ENCODE measurements at places on chromosomes 7 and 10.

- DNase-seq, result no peak
These were observed 46.4 kb downstream of the ABCB5 start for GRCh38 chr7:20661884-20662283.

- no peak for DNase-seq
These were observed 4.1 kb downstream of the XPNPEP1 start for GRCh38 chr10:109919220-109919619.

GRCh38 chr10:14751921-14752320 lies 22.8 kb downstream of the FAM107B start:
- peak; percentile 7 for DNase-seq

GRCh38 chr10:69344591-69345252 lies 66.4 kb downstream of the HK1 start:
- DNase-seq, result no peak

DNA sequence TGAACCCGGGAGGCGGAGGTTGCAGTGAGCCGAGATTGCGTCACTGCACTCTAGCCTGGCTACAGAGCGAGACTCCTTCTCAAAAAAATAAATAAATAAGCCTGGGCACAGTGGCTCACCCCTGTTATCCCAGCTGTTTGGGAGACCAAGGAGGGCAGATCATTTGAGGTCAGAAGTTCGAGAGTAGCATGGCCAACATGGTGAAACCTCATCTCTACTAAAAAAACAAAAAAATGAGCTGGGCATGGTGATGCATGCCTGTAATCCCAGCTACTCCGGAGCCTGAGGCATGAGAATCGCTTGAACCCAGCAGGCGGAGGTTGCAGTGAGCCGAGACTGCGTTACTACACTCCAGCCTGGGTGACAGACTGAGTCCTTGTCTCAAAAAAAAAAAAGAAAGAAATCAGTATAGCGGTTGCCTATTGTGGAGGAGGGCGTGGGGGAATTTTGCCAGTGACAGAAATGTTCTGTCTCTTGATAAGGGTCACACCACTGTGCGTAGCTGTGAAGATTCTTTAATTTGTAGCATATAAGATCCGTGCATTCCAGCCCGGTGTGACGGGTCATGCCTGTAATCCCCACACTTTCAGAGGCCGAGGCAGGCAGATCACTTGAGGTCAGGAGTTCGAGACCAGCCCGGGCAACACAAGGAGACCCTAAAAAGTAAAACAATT lies 17.9 kb upstream of the EIF3B start:
- no peak for DNase-seq

GRCh38 chr10:24427678-24428409 lies 218.9 kb downstream of the KIAA1217 start:
- DNase-seq, result peak; percentile 37

DNA sequence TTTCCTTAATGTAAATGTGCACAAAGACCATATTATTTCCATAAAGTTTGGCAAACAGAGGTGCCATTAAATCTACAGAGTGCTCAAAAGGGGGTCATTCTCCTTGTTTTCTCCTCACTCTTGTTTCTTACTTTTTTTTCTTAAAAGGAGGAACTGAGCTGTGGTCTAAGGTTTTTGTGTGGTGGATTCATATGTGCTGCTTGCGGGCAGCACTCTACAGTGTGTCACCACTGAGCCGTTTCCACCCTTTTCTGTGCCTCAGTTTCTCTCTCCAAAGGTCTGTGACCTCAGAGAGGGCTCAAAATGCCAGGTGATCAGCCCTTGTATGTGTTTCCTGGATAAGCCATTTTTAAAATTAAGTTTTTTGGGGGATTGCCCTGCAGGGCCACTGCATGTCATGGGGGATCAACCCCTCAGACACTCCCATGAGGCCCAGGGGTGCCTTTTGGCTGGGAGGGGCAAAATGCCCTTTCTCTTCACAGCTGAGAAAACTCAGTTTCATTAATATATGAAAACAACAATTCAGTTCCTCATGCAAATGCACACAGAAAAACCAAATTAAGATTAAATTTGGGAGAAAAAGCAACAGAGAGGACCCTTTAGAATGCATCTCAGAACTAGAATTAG lies 56.9 kb upstream of the VOPP1 start:
- DNase-seq, result no peak

DNA sequence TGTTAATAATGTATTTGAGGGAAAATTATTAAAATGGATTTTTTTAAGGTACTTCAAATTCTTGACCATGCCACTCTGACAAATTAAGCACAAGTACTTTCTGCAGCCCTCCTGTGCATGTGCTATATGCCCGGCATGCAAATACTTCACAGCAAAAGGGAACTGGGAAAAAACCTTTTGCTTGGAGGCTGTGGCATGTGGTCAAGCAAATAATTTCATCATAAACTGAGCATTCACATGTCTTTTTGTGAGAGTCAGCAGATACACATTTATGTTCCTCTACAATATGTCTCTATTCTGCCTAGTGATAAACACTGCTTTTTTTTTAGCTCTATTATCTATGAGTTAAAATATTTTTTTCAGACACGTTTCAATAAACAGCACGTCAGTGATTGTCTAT lies 53.7 kb upstream of the SEMA3A start:
- no peak for DNase-seq

- DNase-seq, result no peak
These were observed 143.2 kb downstream of the USP6NL start for GRCh38 chr10:11468126-11468742.

DNA sequence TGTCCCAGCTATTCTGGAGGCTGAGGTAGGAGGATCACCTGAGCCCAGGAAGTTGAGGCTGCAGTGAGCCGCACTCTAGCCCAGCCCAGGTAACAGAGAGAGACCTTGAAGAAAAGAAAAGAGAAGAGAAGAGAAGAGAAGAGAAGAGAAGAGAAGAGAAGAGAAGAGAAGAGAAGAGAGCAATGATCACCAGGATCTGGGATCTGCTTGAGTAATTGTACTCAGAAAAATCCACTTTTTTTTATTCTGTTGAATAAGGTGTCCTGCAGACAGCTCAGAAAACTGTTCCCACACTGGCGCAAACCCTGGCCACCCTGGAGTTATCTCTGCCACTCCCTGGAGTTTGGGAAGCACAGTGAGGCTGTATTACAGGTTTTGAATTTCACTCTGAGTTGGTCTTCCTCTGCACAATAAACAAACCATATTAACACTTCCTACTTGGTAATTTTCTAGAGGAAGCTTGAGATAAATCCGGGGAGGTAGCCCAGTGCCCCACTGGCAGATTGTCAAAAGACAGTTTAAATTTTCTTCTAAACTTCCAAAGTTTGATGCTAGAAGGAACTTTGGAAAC lies 9.6 kb upstream of the OAT start:
- DNase-seq, result no peak

DNA sequence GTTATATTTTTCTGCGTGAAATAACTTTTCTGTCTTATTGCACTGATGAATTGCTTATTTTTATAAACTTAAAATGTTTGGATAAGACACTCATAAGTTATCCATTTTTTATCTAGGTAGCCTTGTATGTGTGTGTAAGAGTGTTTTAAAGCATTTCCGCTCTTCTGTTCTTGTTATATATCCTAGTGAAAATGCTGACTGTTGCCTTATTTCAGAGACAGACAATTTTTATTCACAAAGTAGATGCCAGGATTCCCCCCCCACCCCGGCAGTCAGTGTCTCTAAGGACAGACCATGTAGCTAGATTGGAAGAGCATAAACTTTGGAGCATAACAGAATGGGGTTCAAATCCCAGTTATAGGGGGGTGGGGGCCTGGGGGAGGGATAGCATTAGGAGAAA lies 1.6 kb downstream of the SMC3 start:
- DNase-seq, result no peak

- DNase-seq, result no peak
These were observed 130.5 kb downstream of the LHPP start for GRCh38 chr10:124592101-124592500.

GRCh38 chr10:68543004-68543918 lies 15.9 kb upstream of the SLC25A16 start:
- DNase-seq, result peak; percentile 41

DNA sequence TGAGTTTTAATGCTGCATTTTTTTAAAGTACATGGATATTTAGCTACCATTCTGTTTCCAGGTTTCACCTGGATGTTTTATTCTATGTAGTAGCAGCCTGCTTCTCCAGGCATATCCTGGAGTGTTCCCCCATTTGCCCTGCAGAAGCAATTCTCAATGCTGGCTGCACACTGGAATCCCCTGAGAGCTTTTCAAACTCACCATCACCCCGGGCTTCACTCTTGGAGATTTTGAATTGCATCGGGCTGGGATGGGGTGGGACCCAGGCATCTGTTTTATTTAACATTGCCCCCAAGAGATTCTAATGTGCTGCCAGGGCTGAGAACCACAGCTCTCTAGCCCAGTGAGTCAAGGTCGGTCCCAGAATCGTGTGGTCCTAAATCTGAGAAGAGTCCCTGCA lies 113.2 kb upstream of the MACROH2A2 start:
- no peak for DNase-seq

GRCh38 chr7:154427533-154427932 lies 375.3 kb downstream of the DPP6 start:
- no peak for DNase-seq

DNA sequence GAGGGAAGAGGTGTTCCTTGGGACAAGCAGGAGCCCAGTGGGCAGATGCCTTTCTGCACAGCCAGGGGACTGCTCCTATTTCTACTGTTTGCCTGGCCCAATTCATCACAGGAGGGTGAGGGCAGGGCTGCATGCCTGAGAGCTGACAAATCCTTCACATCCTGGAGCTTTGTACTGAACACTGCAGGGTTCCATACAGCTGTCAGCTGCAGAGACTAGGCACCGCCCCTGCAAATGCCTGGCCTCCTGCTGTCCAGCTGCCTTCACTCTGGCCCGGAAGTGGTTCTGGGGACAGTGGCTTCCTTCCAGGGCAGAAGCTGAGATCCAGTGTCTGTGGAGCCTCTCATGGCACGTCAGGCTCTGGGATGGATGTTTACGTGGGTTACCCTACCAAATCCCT lies 470.7 kb downstream of the DNAJB6 start:
- peak; percentile 19 for DNase-seq

DNA sequence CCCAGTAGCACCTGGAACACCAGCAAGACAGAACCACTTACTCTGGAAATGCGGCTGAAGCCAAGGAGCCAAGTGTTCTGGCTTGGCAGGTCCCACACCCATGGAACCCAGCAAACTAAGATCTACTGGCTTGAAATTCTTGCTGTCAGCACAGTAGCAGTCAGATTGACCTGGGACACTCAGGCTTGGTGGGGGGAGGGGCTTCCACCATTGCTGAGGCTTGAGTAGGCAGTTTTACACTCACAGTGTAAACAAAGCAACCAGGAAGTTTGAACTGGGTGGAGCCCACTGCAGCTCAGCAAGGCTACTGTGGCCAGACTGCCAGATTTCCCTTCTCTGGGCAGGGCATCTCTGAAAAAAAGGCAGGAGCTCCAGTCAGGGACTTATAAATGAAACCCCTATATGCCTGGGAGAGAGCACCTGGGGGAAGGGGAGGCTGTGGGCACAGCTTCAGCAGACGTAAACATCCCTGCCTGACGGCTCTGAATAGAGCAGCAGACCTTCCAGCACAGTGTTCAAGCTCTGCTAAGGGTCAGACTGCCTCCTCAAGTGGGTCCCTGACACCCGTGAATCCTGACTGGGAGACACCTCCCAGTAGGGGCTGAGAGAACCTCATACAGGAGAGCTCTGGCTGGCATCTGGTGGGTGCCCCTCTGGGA lies 121.2 kb downstream of the MTERF1 start:
- peak; percentile 27 for DNase-seq

- DNase-seq, result no peak
These were observed 130.9 kb downstream of the SEMA3D start for GRCh38 chr7:85055906-85056305.

- DNase-seq, result peak; percentile 57
These were observed 25.4 kb upstream of the GPAM start for GRCh38 chr10:112208997-112209396.

- DNase-seq, result peak; percentile 74
These were observed 60.3 kb upstream of the STK17A start for GRCh38 chr7:43522406-43523156.

- no peak for DNase-seq
These were observed 37.4 kb downstream of the AMZ1 start for GRCh38 chr7:2725178-2726105.

- no peak for DNase-seq
These were observed 118.6 kb upstream of the ZNF479 start for GRCh38 chr7:57250801-57251200.

DNA sequence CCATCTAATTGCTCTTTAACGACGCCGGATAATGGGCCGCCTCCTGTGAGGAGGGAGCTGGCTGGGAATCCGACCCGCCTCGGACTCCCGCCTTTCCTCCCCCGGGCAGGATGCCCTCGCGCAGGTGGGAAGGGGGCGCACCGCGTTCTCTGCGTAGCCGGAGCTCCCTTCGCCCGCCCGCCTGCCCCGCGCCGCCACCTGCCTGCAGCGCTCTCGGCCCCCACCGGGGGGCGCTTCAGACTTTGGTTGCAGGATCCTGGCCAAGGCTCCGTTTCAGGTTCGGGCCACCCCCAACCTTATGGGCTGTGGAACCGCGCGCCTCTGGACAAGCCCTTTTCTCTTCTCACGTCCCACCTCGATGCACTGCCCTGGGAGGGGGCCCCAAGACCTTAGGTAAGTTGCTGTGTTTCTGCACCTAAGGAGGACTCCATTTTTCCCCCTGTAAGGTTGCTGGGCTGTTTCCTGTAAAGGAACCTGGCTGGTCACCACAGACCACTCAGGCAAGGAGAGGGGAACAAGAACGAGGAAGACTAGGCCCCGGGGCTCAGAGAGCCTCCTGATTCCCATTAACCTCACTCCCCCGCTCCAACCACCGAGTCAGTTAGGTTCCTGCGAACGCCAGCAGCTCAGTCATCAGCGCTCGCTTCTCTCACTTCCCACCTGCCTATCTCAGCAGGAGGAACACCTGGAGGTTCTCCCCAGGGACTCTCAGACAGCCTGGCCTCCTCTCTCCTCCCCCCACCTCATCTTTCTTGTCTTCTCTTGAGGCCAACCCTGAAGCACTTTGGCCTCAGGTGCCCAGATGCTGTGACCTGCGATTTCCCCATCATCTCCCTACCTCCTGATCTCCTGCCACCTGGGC lies 11.3 kb upstream of the KAZALD1 start:
- peak; percentile 38 for DNase-seq

Data from fibroblast of skin of right quadriceps (primary cell).